ENCODE measurements at places on chromosomes 7 and 10. TPM values are rescaled to one million over a fixed set of nuclear protein-coding genes. Genes with fewer than 3 reads are reported as not detected.

- DNase-seq = no peak
These were observed 28.3 kb downstream of the TECTB start for GRCh38 chr10:112311481-112311880.

- no peak for DNase-seq
These were observed 250.6 kb upstream of the NPVF start for GRCh38 chr7:25478925-25479324.

DNA sequence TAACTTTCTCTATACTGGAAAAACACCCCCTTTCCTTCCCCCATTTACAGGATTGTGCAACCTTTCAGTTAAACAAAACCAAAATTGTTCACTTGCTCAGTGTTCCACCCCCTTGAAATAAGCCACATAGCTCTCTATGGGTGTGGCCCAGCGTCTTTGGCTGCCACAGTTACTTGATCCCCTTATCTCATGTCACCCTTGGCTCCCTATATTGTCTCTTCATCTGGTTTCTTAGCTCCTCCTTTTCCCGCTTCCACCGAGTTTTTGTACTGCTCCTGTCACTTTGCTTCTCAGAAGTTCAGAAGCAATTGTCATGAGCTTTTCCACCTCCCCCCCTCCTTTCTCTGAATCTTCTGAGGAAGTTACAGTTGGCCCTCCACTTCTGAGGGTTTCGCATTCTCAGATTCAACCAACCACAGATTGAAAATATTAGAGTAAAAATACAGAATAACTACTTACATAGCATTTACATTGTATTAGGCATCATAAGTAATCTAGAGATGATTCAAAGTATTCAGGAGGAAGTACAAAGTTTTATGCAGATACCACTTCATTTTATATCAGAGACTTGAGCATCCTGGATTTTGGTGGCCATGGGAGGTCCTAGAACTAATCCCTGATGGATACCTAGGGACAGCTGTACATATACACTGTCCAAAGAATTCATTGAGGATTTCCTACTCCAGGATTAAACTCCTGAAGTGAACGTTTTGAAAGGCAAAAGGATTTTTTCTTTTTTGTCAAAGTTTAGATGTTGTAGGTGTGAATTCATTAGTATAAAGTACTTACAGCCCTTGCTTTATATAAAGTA lies 60.4 kb downstream of the ADD3 start:
- no peak for DNase-seq

GRCh38 chr7:156466272-156466671 lies 174.3 kb upstream of the RNF32 start:
- no peak for DNase-seq

DNA sequence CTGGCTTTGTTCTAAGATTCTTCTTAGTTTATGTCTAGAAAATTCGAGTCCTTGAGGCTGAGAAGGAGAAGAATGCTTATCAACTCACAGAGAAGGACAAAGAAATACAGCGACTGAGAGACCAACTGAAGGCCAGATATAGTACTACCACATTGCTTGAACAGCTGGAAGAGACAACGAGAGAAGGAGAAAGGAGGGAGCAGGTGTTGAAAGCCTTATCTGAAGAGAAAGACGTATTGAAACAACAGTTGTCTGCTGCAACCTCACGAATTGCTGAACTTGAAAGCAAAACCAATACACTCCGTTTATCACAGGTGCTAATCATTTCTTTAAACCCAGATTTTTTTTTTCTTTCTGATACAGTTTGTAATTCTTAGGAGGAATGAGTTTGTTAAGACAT lies 6.7 kb downstream of the CEP55 start:
- DNase-seq = no peak

GRCh38 chr10:88565072-88565471 lies 18.0 kb downstream of the RNLS start:
- DNase-seq = no peak

- no peak for DNase-seq
These were observed 61.7 kb upstream of the ZNRF2 start for GRCh38 chr7:30222515-30223215.

DNA sequence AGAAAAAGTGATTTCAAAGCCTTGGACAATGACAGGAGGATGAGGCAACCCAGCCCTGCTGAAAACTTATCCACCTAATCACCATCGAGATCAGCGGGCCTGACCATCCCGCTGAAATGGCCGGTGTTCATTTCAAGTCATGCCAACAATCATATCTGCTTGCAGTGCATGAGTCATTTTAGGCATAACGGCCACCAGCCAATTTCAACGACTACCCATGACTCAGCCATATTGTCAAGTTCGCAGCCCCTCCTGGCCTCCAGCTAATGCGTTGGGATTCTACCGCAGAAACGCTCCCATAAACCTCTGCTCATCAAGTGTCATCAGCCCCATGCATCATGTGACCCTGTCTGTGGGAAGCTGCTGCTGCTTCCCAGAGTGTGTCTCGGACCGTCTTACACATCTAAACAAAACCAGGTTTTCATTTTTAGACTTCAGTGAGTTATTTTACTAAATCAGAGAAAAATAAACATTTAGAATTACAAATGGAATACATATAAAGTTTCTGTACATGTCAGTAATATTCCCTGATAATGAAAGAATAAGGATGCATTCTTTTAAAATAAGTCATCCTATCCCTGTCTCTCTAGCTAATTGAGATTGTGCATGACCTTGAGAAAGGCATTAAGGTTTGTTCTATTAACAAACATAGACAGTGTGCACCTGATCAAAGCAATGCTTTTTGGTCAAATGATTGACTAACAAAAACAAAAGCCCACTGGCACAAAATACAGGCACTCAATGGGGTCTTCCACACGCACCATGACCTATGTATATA lies 188.9 kb downstream of the ADAM12 start:
- no peak for DNase-seq

DNA sequence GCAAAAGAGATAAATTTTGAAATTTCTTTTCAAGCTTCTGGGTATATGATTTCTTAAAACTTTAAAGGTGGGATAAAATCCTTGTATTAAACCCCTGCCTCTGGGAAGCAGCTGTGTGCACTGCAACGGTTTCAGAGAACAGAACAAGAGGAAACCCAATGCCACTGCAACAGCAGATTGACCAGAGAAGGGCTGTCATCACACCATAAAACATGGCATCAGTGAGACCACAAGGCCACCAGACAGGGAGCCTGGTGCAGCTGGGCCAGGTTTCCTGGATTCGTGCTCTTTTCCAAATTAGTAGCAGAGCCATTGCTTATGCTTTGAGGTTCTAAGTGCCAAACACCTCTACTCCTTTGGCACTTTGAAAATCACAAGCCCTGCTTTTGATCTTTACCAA lies 152.4 kb downstream of the PRPF18 start:
- DNase-seq = no peak

DNA sequence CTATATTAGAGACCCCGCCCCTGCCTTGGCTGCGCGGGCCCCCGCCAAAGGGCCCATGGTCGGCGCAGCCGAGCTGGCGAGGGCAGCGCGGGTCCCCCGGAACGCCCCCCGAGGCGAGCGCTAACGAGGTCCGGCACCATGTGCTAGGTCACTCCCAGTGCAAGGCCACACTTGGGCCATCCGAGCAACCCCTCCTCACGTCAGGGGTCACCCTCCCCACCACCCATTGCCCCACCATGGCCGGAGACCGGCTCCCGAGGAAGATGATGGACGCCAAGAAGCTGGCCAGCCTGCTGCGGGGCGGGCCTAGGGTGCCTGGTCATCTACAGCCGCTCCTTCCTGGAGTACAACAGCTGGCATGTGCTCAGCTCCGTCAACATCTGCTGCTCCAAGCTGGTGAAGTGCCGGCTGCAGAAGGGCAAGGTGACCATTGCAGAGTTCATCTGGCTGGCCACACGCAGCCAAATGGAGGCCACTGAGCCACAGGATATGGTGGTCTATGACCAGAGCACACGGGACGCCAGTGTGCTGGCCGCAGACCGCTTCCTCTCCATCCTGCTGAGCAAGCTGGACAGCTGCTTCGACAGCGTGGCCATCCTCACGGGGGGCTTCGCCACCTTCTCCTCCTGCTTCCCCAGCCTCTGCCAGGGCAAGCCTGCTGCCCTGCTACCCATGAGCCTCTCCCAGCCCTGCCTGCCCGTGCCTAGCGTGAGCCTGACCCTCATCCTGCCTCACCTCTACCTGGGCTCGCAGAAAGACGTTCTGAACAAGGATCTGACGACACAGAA lies 12.4 kb upstream of the SEC24C start:
- peak; percentile 78 for DNase-seq

GRCh38 chr10:73093922-73094850 lies 2.5 kb downstream of the P4HA1 start:
- DNase-seq = no peak

- DNase-seq = no peak
These were observed 106.6 kb upstream of the DOCK1 start for GRCh38 chr10:126798649-126799048.

- DNase-seq = no peak
These were observed 321.0 kb downstream of the PLXNA4 start for GRCh38 chr7:132255115-132255797.

- DNase-seq = no peak
These were observed 22.7 kb downstream of the SSC4D start for GRCh38 chr7:76386691-76387260.

GRCh38 chr10:93224005-93224779 lies 150.5 kb downstream of the CYP26A1 start:
- no peak for DNase-seq

DNA sequence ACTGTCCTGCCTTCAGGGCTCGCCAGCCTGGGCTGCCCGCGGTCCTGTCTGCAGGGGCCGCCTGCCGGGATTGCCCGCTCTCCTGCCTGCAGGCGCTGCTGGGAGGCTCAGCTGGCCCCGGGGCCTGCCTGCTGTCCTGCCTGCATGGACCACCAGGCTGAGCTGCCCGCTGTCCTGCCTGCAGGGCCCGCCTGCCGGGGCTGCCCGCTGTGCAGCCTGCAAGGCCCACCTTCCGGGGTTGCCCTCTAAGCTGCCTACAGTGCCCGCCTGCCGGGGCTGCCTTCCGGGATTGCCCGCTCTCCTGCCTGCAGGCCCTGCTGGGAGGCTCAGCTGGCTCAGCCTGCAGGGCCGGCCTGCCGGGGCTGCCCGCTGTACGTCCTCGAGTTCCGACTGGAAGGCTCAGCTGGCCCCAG lies 164.4 kb downstream of the GLRX3 start:
- DNase-seq = peak; percentile 91

DNA sequence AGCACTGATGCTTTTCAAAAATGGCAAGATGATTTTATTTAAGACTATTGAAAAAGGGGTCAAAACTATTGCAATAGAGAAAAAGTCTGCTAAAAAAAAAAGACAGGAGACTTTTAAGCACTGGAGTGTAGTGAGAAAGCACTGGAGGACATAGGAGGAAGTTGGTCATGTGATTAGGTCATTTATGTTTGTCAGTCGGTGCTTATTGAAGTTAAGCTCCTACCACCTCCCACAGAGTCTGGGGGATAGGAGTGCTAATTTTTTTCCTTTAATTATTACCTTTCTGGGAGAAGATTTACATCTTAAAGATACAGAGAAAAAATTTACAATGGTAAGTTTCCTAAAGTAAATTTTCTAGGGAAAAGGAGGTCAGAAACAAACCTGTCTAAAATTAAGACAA lies 80.2 kb upstream of the TMEM229A start:
- no peak for DNase-seq

DNA sequence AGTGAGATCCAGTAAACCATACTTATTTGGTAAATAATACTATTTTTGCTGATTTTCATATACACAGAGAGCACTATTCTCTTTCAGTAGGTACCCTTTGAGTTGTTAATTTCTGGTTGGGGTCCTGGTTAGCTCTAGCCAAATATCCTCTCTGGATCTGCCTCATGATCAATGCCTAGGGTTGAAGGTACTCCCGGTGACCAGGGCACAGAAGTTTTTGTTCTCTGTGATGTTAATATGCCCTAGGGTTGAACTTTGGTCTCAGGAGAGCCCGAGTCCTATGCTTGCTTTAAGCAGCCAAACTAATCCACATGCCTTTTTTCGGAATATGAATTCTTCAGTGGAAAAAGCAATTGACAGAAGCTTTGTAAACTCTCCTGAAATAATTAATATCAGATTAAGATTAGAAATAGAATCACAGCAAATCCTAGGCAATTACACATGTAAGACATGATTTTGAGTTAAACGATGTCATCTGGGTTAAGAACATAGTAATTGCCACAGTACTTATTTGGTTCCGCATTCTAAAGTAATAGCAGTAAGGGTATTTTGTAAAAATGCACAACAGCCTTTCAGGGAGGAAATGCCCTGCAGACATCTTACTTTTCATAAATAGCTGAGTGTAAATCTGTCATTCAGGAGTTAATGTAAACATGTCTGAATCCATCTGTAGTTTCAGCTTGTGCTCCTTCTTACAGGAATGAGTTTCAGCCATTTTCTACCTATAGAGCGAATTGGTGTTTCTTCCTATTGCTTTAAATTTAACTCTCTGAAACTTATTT lies 10.1 kb downstream of the CHN2 start:
- no peak for DNase-seq

GRCh38 chr10:60572511-60573194 lies 183.0 kb upstream of the ANK3 start:
- no peak for DNase-seq

- DNase-seq = no peak
These were observed 27.8 kb downstream of the COA1 start for GRCh38 chr7:43701500-43701854.

DNA sequence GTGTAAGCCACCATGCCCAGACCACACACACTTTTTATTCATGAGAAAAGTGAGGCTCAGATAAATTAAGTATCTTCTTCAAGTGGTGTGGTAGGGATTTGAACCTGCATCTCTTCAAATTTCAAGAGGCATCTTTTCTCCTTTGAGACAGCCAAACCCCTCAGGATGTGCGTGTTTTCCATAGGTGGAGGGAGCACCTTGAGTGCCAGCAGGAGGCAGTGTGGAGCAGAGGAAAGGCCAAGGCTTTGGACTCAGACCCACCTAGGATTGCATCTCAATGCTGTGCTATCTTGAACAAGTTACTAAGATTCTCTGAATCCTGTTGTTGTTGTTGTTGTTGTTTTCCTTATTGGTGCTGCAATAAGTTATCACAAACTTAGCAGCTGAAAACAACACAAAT lies 40.2 kb upstream of the MYL10 start:
- no peak for DNase-seq

GRCh38 chr7:4682621-4683042 lies 537 bp downstream of the FOXK1 start:
- peak; percentile 93 for DNase-seq

DNA sequence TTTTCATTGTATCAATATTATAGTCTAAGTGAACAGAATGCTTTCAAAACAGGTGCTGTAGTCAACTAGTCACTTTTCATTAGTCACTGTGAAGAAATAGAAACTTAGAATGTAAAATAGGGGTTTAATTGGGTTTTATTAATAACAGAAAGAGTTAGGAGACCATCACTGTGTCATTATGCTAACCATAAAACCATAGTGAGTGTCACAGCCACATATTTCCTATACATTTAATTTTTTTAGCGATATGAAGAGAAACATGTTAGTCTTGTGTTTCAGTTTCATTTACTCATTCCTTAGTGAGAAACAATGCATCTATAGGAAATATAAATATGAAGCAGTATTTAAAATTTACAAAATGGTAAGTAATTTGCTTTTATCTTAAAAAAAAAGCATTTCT lies 22.2 kb downstream of the SPAG6 start:
- no peak for DNase-seq

GRCh38 chr10:116536810-116537209 lies 8.9 kb upstream of the PNLIP start:
- DNase-seq = no peak

- no peak for DNase-seq
These were observed 448 bp downstream of the ITGA8 start for GRCh38 chr10:15719049-15719898.

The SLC26A5 gene
- total RNA-seq = 0.44 TPM

The HOXA10 gene
- 0.56 TPM for total RNA-seq

The DCLRE1A gene
- 6.2 TPM for total RNA-seq

The RSPH10B2 gene
- total RNA-seq = 1.7 TPM

The SP8 gene
- not detected for total RNA-seq

The PNLIP gene
- total RNA-seq = 3.0 TPM

The TBC1D12 gene
- 13.1 TPM for total RNA-seq

The IL15RA gene
- 31.5 TPM for total RNA-seq

The KCNIP2 gene
- 7.5 TPM for total RNA-seq

Measured in spleen (tissue), 13 donors.